ENCODE measurements at places on chromosomes 4 and X.

GRCh38 chr4:33470805-33471204 lies 2750.6 kb downstream of the PCDH7 start:
- DNase-seq, result no peak

GRCh38 chr4:81486502-81486901 lies 14.8 kb upstream of the RASGEF1B start:
- DNase-seq, result no peak

DNA sequence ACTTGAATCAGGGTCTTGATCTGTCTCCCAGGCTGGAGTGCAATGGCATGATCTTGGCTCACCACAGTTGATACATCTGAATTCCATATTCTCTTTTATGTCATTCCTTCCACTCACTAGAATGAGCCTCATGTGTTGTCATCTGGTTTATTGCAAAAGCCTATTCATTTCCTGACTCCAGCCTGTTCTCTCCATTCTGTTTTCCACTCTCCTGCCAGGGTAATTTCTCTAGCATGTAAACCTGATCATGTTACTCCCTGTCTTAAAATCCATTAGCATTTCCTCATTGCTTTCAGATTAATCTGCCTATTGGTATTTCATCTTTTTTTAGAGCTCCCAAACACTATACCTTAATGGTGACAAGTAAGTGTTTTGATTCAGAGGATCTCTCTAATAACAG lies 4.3 kb upstream of the DDX60L start:
- DNase-seq, result no peak

GRCh38 chr4:123298801-123299200 lies 97.8 kb upstream of the SPRY1 start:
- no peak for DNase-seq

GRCh38 chrX:16304751-16305150 lies 137.5 kb downstream of the MAGEB17 start:
- no peak for DNase-seq

GRCh38 chr4:116438981-116439729 lies 646.2 kb downstream of the TRAM1L1 start:
- peak; percentile 2 for DNase-seq

DNA sequence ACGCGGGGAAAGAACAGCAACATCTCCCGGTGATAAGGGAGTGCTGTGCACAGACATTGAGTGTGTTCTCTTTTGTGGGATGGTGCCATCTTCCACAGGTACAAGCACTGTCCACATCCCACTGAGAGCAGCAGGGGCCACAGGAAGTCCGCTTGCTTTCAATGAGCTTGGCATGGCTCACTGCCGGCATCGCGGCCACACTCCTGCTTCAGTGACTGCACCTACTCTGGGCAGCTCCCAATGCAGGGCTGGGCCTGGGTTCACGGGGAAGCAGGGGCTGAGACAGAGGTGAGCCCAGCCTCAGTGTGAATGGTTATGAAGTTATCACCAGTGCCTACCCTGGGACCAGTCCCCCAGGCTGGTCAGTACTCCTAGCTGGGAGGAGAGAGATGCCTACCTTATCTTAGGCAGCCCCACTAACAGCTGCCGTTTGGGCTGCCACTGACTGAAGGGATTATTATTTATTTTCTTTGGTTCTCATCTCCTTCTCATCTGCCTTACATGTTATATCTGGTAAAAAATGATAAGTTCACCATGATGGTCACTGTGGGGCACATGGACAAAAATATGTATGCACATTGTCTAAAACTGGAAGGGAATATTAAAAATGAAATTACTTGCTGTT lies 99.2 kb downstream of the MGST2 start:
- DNase-seq, result no peak

GRCh38 chr4:152894673-152895072 lies 41.5 kb upstream of the FHDC1 start:
- no peak for DNase-seq

- DNase-seq, result peak; percentile 49
Measured at GRCh38 chrX:11341274-11342201, 48.3 kb downstream of the AMELX start.

GRCh38 chr4:69836287-69836686 lies 23.7 kb downstream of the SULT1E1 start:
- DNase-seq, result peak; percentile 59

DNA sequence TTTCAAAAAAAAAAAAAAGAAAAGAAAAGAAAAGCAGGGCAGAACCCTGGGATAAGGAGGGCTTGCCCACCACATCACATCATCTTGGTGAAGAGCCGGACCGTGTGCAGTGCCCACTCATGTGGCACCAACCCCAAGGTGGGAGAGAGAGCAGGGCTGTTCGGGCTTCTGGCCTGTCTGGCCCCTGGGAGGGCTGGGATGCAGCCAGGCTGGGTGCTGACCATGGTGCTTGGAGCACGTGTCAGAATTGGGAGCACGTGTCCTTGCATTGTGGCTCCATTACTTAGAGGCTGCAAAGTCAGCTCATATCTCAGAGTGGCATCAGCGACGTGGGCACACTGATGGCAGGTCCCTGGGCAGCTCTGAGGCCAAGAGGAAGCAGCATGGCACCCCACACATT lies 100.9 kb upstream of the AFAP1 start:
- no peak for DNase-seq

DNA sequence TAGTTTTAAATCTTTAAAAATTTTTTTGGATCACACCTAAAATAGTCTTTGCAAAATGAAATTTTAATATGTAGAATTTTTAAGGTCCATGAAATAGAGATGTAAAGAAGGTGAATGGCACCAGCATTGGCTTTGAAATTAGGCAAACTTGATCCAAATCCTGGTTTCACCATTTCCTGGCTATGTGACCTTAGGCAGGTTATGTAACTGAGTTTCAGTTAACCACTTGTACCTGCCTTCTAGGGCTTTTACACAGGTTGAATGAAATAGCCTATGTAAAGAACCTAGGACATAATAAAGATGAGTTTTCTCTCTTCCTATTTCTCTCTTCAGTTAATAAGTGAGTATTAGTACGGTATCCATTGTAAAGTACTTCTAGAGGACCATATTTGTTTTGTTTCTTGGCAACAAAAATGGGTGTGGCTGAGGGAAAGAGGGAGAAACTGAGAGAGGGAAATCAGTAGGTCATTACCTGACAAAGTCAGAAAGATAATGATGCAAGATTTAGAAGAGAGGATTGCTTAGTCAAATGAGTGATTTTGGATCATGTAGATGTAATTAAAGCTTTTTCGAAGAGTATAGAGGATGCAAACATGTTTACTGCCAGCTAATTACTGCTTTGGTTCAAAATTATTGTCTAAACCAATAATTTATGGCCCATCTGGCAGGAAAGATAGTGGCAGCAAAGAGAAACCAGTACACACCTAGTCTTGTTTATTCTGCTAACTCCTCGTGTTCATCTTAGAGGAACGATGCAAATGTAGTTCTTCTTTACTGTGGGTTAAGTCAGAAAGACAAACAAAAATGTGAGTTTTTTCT lies 81.9 kb downstream of the PDLIM5 start:
- DNase-seq, result no peak

GRCh38 chr4:76997532-76997931 lies 48.0 kb downstream of the SEPTIN11 start:
- DNase-seq, result peak; percentile 41

DNA sequence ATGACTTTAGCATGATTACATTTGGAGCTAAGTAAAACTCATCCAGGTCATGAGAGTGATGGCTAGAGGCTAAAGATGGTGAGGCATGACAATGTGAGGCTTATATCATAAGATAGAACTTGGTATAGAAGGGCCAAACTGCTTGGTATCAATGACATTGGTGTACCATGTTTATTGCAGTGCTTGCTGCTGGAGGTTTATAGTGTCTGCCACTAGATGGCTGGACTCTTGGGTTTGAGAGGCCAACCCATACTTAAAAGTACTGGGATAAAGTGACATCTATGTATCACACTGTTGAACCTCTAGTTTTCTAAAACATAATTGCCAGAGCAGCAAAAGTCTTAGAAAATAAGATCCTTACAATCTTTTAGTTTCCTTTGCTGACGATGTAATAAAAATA lies 83.0 kb upstream of the TACR3 start:
- DNase-seq, result no peak

DNA sequence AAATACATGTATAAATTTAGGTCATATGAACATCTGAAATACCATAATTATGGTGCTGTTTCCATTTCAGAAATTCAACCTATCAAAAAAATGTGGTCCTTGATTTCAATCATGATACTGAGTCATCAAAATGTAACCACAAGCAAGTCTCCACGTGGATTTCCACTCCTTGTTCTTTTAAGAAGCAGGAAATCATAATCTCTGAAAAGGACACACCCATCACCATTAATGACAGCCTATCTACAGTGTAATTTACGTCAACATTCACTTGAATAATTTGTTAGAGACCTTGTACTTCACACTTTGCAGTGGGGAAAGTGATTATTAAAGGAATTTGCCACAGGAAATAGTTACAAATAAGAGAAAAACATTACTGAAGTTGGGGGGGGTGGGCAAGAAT lies 17.7 kb upstream of the SLC7A11 start:
- peak; percentile 70 for DNase-seq

- DNase-seq, result no peak
Measured at GRCh38 chr4:40699648-40700047, 50.1 kb upstream of the NSUN7 start.
